Activated CD8-positive, alpha-beta T cell treated with anti-CD3 and anti-CD28 coated beads, Interleukin-2, amount 10 ng/mL, durations not matched to agents 7 days and 5 days (primary cell): ENCODE measurements at places on chromosomes 13 and 19.

DNA sequence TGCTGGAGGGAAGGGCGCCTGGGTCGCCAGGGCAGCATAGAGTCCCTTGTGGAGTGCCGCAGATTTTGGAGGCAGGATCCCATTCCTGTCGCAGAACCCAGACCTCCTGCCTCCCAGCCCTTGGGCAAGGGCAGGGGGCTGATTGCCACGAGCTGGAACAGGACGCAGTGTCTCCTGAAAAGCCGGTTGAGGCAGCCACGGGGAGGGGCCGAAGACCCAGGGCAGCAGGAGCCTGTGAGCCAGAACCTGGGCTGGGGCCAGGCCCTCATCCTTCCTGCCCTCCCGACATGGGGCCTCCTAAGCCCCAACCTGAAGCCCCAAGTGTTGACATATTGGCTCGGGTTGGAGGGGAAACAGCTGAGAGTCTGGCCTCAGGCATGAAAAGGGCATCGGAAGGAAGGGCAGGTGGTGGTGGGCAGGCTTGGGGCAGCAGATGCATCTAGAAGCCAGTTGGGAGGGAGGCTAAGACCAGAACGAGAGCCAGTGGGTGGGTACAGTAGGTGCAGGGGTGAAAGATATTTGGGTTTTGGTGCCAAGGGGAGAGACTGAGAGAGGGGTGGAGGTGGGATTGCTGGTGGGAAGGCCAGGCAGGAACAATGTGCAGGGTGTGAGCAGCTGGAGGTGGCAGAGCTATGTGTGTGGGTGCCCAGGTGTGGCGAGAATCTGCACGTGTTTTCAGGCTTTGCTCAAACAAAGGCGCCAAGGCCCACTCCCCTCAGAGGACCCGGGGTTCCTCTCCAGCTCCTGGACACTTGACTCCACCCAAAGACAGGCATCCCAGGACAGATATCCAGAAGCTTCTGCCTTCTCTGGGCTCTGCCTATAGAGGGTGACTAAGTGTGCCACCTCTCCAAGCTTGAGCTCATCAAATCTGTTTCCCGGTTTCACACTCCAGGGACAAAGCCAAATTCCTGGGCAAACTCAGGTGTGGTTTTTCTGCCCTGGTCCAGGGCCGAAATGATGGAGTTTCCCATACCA is 1.4 kb upstream of the SBSN start:
- DNase-seq, result no peak

- no peak for DNase-seq
Observed at GRCh38 chr13:111626371-111627305, 306.2 kb downstream of the TEX29 start.

DNA sequence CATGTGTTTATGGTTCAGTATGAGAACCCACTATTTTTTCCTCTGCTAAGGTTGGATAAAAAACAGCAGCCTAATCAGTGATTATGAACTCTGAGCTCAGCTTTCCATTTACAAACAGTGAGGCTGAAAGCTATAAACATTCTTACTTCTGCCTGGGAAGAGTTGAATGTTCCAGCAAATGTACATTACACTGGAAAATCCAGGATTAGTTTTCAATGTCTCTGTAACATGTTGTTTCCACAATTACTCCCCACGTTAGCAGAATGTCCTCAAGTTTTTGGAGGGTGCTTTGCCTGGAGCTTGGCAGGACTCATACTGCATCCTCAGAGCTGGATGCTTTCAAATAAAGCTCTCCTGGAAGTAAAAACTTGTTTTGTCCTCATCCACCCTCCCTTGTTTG is 150.4 kb downstream of the POSTN start:
- DNase-seq, result no peak

DNA sequence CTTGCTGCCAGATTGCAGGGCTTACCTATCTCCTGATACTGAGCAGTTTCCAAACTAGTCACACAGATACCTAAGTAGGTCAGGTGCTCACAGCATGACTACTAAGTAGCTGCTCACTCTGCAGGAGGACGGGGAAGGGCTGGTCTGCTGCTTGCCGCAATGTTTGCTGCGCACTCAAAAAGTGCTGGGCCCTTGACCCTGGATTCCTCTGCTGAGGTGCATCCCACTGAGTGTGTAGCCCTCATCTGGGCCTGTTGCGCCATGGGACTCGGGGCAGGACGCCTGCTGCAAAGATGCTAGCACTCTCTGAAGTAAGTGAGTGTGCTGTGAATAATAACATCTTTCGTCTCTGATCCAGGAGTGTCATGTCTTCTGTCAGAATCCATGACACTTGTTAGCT is 59.2 kb upstream of the MEDAG start:
- no peak for DNase-seq

- no peak for DNase-seq
Observed at GRCh38 chr19:36207605-36208252, 6.7 kb downstream of the ZNF565 start.

DNA sequence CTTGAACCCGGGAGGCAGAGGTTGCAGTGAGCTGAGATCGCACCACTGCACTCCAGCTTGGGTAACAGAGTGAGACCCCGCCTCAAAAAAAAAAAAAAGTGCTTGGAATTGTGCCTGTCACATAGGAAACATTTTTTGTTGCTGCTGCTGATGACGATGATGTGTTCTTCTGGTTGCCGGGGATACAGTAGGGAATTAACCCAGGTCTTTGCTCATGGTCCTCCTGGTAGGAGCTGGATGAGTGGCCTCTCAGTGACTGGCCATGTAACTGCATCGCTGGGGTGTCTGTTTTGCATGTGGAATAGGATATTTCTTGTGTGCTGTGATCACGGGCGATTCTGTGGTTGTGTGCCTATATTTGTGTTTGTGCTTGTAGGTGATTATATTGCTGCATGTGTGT is 4.7 kb upstream of the CNFN start:
- DNase-seq, result no peak
